G401 (cell line): ENCODE measurements at places on chromosomes 4 and X. TPM values are rescaled to one million over a fixed set of nuclear protein-coding genes. Genes with fewer than 3 reads are reported as not detected.

GRCh38 chr4:105990933-105991332, 95.7 kb downstream of the NPNT start:
- DNase-seq, result peak; percentile 96

GRCh38 chr4:154292589-154292988, 199.0 kb downstream of the DCHS2 start:
- no peak for DNase-seq

GRCh38 chrX:136736690-136737089, 44.0 kb downstream of the ARHGEF6 start:
- DNase-seq, result no peak

- DNase-seq, result no peak
These were observed 172.6 kb downstream of the ACTRT1 start for GRCh38 chrX:127879585-127879984.

DNA sequence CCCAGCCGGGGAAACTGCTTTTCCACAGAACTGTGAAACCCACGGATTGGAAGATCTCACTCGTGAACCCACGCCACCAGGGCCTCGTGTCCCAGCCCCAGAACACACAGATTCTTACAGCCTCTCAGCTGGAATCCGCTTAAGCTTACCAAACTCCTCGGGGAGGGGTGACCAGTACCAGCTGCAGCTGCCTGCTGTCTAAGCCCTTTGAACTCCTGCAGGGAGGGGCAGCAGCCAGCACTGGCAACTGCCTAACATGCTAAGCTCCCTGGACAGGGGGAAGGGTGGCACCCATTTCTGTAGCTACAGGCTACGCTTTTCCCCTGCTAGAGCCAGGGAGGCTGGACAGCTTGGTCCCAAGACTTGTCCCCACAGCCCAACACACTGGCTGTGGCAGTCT, 38.4 kb downstream of the TBL1X start:
- DNase-seq, result no peak

DNA sequence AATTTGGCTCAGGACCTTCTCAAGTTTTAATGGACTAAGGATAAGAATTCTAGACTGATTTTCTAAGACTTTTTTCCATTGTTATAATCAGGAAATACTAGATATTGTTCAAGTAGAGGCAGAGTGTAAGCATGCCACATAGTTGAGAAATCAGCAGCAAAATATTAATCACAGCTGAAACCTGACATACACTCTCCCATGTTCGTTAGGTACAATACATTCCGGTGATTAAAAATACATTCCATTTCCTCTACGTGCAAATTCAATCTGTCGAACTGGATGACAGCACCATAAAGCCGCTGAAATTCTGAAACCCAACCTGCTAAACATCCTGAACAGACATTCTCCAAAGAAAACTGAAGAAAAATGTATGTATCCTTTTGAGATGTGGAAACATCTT, 587.6 kb upstream of the DIPK2B start:
- no peak for DNase-seq

GRCh38 chr4:85399270-85399669, 75.7 kb upstream of the ARHGAP24 start:
- DNase-seq, result no peak

DNA sequence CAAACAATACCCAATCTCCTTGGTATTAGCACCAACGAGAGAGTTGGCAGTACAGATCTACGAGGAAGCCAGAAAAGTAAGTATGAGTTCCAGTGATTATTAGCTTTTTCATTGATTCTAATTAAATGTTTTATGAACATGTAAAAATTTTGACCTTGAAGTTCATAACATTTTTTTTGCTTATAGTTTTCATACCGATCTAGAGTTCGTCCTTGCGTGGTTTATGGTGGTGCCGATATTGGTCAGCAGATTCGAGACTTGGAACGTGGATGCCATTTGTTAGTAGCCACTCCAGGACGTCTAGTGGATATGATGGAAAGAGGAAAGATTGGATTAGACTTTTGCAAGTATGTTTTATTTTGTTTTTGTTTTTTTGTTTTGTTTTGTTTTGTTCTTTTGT, 10.1 kb downstream of the DDX3X start:
- DNase-seq, result no peak

- DNase-seq, result peak; percentile 35
These were observed 991.5 kb downstream of the ADGRL3 start for GRCh38 chr4:62191451-62192240.

The MAGEB1 gene
- not detected in 2 replicates for total RNA-seq

The TMEM271 gene
- total RNA-seq, result 5.4 and 17.9 TPM in 2 replicates

The AWAT1 gene
- total RNA-seq, result not detected in 2 replicates

The USP17L17 gene
- not detected in 2 replicates for total RNA-seq

The MAGEA2B gene
- not detected in 2 replicates for total RNA-seq
